ENCODE measurements at places on chromosomes 12 and 14.
A peak's percentile ranks its signal among the peaks of the same experiment; 100 is the strongest.

- no peak for DNase-seq
These were observed 9.2 kb upstream of the INF2 start for GRCh38 chr14:104680056-104680805.

DNA sequence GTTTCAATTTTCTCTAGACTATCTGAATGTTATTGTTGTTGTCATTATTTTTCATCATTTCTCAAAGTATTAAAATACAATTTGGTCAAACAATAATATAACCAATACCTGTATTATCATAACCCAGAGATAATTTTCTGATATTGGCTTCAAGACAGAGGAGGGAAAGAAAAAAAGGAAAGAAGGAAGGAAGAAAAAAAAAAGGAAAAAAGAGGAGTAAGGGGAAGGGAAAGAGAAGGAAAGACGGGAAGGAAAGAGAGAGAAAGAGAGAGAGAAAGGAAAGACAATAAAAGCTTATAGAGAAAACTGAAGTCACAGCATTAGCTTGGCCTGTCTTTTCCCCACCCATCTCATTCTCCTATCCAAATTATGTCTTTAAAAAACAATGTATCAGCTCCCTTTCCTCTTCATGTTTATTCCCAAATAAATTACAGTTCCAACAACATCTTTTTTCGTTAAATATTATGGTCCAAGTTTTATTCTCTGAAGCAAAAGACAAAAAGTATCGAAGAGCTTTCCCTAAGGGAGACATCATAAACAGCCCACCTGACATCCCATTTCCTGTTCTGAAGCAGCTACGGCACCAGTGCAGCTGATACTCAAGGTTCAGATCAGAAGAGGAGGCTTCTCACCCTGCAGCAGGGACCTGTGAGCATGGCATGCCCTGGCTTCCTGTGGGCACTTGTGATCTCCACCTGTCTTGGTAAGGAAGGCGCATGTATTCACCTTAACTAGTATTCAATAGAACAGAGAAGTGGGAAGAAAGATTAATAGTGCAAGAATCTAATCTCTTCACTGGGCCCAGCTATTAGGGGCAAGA lies 308.3 kb downstream of the DAD1 start:
- no peak for DNase-seq

- DNase-seq: no peak
These were observed 56.8 kb downstream of the BTG1 start for GRCh38 chr12:92088805-92089204.

DNA sequence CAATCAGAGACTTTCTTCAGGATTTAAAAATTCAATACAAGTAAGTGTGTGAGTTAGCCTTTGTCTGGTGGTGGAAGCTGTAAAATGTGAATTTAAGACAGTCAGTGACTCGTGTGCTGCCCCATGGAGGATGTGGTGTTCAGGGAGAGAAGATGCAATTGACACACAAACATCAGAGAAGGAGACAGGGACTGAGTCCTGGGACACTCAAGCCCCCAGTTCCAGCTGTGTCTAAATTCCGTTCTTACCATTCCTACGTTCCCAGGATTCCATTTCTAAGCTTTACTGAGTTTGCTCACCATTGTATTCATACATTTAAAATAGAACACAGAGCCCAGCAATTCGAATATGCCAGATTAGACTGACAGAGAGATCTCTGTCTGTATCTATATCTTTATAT lies 67.6 kb downstream of the C12orf56 start:
- no peak for DNase-seq

- no peak for DNase-seq
These were observed 166.0 kb downstream of the ERC1 start for GRCh38 chr12:1157046-1157445.

GRCh38 chr14:88798156-88798555 lies 5.4 kb upstream of the EML5 start:
- DNase-seq: peak; percentile 7

GRCh38 chr12:109890620-109891170 lies 9.4 kb upstream of the TCHP start:
- no peak for DNase-seq

GRCh38 chr12:76711241-76711640 lies 52.7 kb upstream of the ZDHHC17 start:
- DNase-seq: no peak

- DNase-seq: no peak
These were observed 26.3 kb downstream of the TC2N start for GRCh38 chr14:91841065-91841464.

GRCh38 chr12:123024819-123025391 lies 44.4 kb downstream of the ARL6IP4 start:
- DNase-seq: no peak

- DNase-seq: no peak
These were observed 130.9 kb downstream of the KICS2 start for GRCh38 chr12:64091186-64091585.

- peak; percentile 93 for DNase-seq
These were observed 14.8 kb downstream of the KMT5A start for GRCh38 chr12:123398550-123399254.

DNA sequence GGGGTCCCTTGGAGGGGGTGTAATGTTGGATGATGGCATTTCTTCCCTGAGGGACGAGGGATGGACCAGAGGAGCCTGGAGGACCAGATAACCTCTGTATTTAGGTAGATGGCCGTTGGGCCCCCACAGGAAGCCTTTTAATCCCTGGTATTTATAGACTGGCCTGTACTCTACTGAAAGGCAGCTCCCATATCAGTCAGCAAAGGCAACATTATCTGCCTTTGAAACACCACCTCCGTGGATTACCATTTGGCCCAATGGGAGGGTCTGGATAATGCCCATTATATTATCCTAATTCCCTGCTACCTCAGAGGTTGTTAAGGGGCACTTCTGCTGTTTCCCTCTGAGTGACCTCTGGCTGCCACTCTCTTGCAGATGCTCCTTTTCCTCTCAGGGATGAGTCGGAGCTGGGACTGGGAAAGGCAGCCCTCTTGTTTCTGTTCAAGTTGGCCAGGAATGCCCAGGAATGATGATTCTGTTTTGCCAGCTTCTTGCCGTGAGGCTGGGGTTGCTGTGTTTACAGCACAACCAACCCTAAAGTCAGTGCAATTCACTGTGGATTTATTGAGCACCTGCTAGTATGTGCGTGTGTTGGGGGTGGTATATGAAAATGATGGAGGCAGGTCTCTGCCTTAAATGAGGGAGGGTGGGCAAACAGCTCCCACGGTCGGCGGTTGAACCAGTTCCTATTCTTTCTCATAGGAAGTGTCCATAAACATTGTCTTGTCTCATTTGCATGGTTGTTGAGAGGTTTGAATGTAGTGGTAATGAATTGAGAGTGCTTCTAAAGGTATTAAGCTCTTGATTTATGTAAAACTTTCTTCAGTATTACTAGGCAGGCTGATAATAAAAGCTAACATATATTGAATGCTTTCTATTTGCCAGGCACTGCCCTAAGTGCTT lies 18.1 kb downstream of the SUSD6 start:
- no peak for DNase-seq

DNA sequence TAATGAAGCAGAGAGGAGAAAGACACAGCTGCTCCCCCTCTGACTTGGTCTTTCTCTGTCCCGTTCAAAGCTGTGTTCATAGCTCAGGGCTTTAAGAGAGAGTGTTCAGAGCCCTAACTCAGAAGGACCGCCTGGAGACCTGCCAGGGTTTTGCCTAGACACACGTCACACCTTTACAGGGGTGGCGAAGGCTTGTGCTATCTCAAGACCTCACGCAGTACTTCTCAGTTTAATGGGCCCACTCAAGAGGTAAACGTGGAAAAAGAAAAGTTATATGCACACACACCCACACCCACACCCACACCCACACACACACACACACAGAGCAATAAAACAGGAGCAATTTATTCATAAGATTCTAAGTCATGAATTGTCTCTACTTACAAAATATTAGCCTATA lies 374.3 kb downstream of the C12orf75 start:
- DNase-seq: no peak

DNA sequence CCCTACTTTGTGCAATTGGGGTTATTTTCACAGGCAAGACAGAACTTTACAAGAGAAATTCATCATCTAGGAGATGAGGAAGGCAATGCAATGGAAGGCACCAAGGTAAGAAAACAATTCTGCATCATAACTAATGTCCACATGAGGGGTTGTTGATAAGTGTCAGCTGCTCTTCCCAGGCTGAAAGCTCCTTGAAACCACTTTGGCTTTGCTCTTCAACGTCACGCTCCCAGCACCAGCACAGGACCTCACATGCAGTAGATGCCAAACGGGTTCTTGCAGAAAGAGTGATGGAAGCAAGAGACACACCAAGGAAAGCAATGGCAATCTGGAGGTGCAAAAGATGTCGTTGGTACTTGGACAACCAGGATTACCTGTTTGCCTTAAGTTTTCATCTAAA lies 485.5 kb downstream of the BCL11B start:
- no peak for DNase-seq

DNA sequence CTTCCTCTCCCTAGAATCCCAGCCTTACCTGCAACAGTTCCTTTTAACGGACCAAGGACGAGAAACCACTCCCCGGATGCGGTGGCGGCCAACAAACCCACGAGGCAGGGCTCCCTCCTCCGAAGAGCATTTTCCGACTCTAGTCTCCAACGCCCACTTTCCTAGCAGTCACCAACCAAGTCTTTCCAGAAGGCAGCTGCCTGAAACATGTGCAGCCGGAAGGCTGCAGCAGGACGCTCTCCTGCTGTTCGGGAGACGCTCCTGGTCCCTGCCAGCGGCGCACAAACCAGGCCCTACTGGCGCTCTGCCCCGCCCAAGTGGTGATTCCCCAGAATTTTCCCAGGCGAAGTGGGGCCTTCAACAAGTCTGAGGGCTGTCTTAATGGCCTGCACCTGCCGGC lies 21.1 kb upstream of the ADAM20 start:
- DNase-seq: no peak

DNA sequence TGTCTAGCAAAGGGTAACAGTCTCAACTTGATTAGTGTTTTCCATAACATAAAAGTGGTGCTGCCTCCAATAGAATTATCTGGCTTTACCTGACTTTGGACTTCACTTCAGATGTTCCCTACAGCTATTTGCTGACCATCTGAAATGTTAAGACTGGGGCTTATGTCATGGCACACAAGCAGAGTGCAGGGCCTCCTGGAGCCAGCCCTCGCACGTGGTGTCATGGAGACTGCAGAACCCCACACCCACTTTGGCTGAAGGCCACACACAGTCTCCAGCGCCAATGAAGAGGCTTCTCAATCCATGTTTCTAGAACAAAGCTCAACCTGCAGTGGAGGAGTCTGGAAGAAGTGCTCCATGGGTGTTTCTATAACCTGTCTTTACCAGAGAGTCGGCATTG lies 169.6 kb upstream of the FRMD6 start:
- peak; percentile 39 for DNase-seq

GRCh38 chr12:80777587-80777986 lies 60.9 kb downstream of the MYF5 start:
- DNase-seq: no peak

GRCh38 chr14:49019467-49020115 lies 566.6 kb downstream of the RPS29 start:
- DNase-seq: no peak

DNA sequence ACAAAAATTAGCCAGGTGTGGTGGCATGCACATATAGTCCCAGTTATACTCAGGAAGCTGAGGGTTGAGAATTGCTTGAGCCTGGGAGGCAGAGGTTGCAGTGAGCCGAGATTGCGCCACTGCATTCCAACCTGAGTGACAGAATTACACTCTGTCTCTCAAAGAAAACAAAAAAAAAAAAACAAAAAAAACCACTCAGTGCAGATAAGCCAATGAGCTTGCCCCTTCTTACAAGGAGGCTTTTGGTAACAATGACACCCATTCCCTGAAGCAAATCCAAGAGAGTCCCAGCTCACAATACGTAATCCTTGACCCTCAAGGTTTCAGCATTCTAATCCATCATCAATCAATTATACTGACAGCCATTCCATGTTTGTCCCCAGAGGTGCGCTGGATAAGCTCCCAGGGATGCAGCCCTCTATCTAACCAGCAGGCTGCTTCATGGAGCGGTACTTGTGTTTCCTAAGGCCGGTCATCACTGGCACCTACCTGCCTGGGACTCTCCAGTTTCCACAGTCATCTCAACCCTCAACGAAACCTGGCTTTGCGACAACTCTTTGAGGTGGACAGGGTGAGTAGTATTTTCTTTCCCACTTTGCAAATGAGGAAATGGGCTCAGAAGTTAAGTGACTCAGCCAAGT lies 12.4 kb downstream of the GCN1 start:
- DNase-seq: no peak

DNA sequence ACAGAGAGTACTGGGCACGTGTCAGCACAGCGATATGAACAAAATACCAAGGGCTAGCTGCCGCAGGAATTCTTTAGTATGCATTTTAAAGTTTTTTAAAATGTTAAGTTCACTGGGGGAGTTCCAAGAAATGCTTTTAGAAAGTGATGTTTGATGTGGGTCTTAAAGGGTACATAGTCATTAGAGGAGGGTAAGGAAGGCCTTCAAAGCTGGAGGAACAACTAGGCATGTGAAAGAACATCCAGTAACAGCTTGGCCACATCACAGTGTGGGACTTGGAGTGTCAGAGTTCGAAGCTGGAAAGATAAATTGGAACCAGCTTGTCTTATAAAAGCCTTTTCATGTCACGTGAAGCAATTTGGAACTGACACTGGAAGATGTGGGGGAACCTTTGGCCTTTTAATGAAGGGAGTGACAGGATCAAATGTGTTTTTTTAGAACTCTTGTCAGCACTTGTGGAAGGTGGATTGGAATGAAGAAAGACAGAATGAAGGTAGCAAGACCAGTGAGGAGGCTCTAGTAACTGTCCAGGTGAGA lies 57.7 kb downstream of the WDR20 start:
- no peak for DNase-seq

DNA sequence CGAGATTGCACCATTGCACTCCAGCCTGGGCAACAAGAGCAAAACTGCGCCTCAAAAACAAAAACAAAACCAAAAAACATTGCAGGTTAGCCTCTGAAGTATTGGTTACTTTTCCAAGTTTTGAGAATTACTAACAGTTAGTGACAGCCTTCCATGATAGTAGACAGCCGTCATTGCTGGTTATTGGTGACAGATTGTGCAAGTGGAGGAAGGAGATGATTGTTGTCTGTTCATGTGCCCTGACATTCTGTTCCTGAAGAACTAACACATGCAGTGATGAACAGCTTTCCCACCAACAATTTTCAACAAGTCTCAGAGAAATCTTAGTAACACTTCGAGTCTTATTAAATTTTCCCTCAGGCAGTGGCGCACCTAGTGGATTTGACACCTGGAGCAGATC lies 89.3 kb upstream of the NAP1L1 start:
- no peak for DNase-seq

DNA sequence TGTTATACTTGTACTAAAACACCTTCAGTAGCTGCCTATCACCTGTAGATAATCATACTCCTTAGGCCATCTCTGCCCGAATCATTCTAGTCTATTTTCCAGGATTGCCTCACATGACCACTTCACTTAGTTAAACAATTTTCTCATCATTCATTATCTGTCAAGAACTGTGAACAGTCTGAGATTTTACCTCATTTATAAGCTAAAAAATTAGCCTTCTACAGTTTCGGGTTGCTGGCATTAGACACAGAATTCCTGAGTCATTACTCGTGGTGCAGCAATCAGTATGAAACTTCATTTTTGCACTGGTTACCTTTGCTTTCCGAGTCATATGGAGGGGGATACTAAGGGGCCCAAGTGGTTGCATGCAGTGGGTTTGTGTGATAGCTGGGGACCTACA lies 57.6 kb upstream of the OTOGL start:
- no peak for DNase-seq

Data from NCI-H446 treated with DMSO at 0.1 percent for 48 hours (cell line).